ENCODE measurements at places on chromosomes 1 and 21. TPM values are rescaled to one million over a fixed set of nuclear protein-coding genes. Genes with fewer than 3 reads are reported as not detected.
A peak's percentile ranks its signal among the peaks of the same experiment; 100 is the strongest.

DNA sequence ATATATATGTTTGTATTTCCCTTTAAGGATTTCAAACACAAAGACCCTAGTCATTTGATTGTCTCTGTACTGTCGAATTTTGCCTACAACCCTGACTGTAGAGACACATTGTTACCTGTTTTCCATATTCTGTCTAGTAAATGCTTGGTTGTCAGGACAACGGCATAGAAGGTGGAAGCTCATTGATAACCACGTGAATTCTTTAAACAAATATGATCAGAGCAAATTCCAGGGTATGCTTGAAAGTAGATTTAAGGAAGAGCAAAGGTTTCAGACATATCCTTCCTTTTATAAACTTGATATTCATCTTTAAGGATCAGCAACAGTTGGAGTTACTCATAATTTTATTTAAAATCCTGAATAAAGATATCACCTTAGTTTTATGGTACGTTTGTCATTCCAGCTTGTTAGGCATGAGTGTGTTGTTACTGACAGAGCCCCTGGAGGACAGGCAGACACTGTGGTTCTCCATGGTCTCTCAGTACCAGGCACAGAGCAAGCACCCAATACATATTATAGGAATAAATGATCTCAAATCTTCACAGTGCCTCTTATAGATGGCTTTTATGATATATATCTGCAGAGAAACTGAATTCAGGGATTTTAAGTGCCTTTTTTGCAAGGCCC lies 203.2 kb downstream of the FGGY start:
- DNase-seq, result no peak

GRCh38 chr1:11052839-11053757 lies 6.1 kb upstream of the MASP2 start:
- peak; percentile 42 for DNase-seq

DNA sequence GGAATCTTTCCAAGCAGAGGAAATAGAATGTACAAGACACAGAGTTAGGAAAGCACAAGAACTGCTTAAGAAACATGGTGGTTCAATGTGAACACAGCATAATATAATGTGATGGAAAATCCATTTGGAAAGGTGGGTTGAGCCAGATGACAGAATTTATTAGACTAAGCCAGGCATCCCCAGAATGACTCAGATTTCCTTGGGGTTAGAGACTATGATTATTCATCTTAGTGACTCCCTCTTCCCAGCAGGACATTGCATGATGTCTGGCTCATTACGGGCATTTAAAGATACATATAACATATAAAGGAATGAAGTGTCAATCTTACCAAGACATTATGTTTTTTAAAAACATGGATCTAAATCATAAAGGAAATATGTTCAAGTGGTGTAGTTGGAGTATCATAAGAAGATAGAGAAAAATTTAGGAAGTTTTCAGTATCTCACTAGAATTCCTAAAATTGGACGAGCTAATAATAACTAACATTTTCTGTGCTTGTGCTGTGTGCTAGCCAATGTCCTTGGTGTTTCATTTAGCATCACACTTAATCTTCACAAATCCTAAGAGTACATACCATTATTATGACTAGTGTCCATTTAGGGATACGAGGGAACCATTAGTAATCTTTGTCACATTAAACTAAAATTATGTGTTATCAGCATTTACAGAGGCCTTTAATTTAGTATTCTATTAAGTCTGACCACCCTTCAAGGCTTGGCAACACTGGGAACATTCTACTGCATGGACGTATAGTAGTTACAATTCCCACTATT lies 41.0 kb upstream of the ST6GALNAC5 start:
- no peak for DNase-seq

DNA sequence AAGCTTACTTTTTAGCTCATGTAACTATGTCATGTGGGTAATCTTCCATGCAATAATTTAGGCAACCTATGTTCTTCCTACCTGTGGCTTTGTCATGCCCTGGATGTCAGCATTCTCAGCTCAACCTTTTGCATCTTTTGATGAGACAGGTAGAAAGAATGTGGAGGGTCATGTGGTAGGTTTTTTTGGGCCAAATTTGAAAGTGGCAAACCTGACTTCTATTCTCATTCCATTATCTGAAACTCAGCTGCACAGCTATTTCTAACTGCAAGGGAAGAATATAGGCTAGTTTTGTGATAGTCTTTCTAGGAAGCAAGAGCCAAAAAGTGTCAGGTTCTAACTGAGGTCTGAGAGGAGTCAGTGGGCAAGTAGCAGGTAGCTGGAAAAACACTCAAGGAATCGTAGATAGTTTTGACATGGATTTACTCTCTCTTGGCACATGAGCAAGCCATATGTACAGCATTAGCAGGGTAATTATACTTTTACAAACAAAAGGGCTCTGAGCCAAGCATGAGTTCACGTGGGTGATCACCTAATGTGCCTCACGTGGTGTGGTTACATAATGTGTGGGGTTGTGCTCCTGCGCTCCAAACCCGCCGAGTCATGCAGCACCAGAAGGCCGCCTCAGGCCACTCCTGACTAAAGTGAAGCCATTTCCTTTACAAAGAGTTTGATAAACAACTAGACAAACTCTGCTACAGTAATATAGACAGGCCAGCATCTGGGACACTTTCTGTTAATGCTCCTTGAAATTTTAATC lies 1013.8 kb downstream of the PLA2G4A start:
- DNase-seq, result no peak

- no peak for DNase-seq
Measured at GRCh38 chr1:220432408-220432807, 95.5 kb upstream of the MARK1 start.

DNA sequence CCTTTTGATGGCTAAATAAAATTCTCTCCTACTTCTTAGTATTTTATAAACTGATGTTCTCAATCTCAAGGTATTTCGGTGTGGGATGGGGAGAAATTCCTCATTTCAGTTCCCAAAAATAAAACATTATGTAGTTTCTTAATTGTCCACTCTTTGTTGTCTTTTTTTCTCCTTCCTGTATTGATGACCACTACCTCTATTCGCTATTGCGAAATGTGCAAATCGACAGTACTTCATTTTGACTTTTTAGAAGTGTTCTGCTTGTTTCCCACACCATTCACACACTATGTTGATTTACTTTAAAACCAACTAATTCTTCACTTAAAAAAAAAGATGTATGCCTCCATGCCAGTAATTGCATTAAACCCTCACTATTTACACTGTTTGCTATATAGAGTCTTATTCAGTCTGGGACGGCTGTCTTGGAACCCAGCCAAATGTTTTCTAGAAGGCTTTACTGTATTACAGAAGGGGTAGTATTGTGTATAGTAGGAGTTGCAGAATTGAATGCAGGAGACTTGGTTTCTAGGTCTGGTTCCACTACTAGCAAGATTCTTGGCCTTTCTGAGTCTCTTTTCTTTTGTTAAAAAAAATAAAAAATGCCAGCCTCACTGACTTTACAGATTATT lies 5.6 kb downstream of the RNF2 start:
- DNase-seq, result no peak

Gene COL6A1
- total RNA-seq, result 148 TPM

Gene WNT3A
- total RNA-seq, result 6.0 TPM

Gene CRYBG2
- 2.1 TPM for total RNA-seq

Gene P3H1
- total RNA-seq, result 24.4 TPM

Gene ATPAF1
- 34.9 TPM for total RNA-seq

Gene TPRG1L
- total RNA-seq, result 46.1 TPM

Gene ARMH1
- 14.5 TPM for total RNA-seq

Gene SYCP1
- total RNA-seq, result not detected

Gene CD84
- 24.1 TPM for total RNA-seq
